HFFc6 (cell line): ENCODE measurements at places on chromosomes 11 and 22. TPM values are rescaled to one million over a fixed set of nuclear protein-coding genes. Genes with fewer than 3 reads are reported as not detected.
A peak's percentile ranks its signal among the peaks of the same experiment; 100 is the strongest.

- DNase-seq: no peak
Observed at GRCh38 chr11:106728379-106728778, 289.9 kb downstream of the GUCY1A2 start.

LMNTD2 gene
- 0.74 to 1.7 TPM (median 1.1 TPM) in 3 replicates for total RNA-seq

DNA sequence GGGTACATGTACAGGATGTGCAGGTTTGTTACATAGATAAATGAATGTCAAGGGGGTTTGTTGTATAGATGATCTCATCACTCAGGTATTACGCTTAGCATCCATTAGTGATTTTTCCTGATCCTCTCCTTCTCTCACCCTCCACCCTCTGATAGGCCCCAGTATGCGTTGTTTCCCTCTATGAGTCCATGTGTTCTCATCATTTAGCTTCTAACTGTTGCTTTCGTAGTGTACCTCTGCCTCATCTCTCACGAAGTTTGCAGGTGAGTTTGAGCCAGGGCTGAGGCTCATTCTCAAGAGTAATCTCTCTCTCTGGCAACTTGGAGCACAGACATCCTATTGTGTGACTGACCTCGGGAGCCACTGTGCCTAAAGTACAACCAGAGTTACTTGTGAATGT is 4.7 kb upstream of the HBE1 start:
- DNase-seq: no peak

ZNF215 gene
- total RNA-seq: 4.3 to 6.3 TPM (median 5.4 TPM) in 3 replicates

GRCh38 chr22:37328017-37328416 is 45.7 kb downstream of the CYTH4 start:
- DNase-seq: peak; percentile 93

F2 gene
- total RNA-seq: not detected in 3 replicates

DNA sequence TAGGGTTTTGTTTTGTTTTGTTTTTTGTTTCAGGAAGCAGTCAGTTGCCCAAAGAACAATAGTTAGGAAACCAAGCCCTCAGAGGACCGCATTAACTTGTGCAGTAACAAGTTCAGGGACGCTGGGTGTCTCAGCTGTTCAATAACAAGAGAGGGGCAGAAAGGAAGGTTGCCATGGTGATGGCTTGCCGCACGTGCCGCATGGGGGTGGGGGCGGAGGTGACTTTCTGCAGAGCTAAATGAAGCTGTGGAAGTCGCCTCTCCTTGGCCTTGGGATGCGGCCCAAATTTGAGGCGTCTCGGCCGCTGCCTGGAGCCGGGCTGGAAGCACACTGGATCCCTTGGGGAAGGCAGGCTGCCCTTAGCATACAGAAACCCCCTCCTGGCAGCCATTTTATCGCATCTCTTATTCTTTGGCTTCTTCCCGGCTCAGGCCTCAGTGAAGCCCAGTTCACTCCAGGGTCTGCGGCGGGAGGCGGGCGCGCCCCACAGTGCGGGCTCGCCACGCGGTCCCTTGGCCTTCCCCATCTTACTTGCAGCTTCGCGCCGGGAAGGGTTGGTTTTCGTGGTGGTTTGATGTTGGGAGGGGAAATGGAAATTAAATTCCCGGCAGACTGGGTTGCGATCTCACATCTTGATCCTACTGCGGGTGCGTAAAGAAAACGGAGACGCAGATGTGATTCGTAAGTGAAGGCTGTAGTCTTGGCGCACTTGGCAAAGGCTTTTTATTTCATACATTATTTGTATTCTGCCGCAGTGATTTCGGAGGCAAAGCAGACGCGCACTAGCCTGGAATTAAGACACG is 94.3 kb downstream of the SLC17A6 start:
- DNase-seq: no peak

TMPRSS6 gene
- total RNA-seq: not detected in 2 replicates

DNA sequence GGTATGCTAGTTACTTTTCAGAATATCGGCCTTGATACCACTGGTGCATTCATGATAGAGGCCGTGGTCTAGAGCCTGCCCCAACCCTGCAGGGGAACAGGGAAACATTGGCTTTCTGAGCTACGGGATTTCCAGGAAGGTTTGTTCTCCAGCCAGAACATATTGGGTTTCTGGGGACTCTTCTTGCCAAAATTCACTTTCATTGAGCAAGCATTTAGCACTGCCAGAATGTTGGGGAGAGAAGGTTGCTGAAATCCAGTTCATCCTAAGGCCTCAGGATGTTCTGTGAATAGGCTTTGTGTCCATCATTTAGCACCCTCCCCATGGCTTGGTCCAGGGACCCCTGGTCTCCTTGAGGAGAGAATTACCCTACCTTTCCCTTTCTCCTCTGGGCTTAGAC is 36.7 kb downstream of the DRG1 start:
- DNase-seq: no peak

- DNase-seq: no peak
Observed at GRCh38 chr11:37747121-37747520, 1149.1 kb upstream of the RAG2 start.

GRCh38 chr22:46753360-46753759 is 9.1 kb upstream of the TBC1D22A start:
- no peak for DNase-seq

GRCh38 chr11:11973361-11973800 is 35.0 kb downstream of the DKK3 start:
- DNase-seq: peak; percentile 68

DNA sequence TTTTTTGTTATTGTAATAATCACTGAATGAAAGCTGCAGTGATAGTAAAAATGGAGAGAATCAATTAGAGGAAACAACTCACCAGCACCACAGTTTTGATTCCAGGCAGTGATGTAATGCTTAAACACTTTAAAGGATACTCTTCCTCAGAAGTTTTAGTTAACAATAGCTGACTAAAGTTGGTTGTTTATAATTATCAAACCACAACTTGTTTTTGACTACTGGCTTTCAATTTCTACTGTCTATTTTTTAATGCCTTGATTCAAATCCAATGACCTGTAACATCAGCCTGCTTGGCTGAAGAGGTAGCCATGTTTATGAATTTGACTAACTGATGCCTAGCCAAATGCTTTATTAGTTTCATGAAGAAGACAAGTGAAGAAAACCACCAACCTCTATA is 18.2 kb upstream of the CASP12 start:
- DNase-seq: no peak

GRCh38 chr11:131684111-131685060 is 314.0 kb downstream of the NTM start:
- DNase-seq: no peak

DNA sequence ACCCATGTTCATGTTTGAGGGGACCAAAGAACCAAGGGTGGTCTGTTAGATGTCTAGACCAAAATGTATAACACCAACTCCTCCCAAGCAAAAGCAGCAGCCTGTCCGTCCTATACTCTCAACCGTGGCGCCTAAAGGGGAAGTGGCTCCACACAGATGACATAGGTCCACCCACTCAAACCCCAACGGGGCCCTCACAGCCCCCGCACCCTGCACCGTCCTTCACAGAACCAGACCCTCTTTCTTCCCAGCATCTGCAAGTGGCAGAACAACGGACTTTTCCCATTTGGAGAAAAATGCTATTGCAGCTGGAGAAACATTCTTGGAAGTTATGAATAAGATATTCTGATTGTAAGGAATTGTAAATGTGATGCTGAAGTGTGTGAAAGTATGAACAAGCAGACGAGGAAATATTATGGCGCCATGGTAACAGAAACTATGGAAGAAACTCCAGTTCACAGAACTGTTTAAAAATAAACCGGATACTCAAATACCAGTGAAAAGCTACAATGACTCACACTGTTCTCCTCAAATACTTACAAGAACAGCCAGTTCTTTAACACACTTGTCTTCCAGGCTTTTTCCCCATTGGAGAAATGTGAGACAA is 76.5 kb upstream of the ARFGAP3 start:
- DNase-seq: peak; percentile 96

- DNase-seq: peak; percentile 52
Observed at GRCh38 chr11:119338318-119338890, 2.3 kb downstream of the C1QTNF5 start.

- DNase-seq: peak; percentile 60
Observed at GRCh38 chr11:76783896-76784813, 999 bp downstream of the TSKU start.

C2CD2L gene
- total RNA-seq: 10.9 to 14.6 TPM (median 11.6 TPM) in 3 replicates

DNA sequence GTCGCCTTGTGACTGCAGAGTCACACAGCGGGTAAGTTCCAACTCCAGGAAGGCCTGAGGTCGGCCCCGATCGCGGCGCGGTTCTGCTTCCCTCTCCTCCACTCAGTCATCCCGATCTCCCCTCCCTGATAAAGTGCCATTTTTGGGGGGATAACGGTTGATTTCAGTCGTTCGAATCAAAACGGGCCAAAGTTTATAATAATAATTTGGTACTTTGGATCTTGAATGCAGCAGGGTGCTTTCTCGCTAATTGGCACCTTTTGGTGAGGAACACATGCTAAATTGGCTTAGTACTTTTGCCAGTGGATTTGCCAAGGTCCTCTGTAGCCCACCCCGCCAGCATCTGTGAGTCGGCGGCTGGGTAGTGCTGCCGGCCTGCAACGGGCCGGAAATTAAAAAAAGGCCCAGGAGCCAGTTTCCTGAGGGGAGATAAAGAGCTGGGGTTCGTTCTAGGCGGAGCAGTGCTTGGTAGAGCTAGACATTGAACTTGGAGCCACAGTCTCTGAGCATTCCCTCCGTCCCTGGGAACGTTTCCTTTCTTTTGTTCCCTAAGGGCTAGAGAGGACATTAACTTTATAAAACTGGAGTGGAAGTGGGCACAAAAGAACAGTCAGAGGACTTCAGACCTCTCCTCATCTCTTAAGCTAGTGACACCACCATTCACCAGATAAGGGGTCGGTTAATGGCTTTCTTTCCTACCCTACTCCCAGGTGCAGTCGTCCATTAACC is 997 bp downstream of the UBE2L3 start:
- no peak for DNase-seq

- no peak for DNase-seq
Observed at GRCh38 chr22:43537019-43537585, 125.3 kb downstream of the MPPED1 start.

- DNase-seq: no peak
Observed at GRCh38 chr11:34314936-34315335, 42.9 kb downstream of the ABTB2 start.

DNA sequence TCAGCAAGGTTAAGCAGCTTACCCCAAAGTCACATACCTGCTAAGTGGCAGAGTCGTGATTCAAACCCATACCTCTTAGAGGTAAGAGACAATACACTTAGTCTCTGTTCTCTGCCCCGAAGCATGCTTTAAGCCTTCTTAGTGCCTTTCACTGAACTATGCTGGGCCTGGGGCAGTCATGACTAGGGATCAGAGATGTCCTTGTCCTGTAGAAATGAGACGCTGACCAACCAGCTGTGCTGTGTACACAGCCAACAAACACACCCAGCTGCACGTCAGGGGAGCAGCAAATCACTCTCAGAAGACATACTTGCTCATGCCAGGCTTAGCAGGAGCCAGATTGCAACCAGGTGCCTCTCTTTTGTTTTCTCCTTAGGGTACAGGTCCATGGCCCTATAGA is 255.7 kb downstream of the BUD13 start:
- no peak for DNase-seq

DNA sequence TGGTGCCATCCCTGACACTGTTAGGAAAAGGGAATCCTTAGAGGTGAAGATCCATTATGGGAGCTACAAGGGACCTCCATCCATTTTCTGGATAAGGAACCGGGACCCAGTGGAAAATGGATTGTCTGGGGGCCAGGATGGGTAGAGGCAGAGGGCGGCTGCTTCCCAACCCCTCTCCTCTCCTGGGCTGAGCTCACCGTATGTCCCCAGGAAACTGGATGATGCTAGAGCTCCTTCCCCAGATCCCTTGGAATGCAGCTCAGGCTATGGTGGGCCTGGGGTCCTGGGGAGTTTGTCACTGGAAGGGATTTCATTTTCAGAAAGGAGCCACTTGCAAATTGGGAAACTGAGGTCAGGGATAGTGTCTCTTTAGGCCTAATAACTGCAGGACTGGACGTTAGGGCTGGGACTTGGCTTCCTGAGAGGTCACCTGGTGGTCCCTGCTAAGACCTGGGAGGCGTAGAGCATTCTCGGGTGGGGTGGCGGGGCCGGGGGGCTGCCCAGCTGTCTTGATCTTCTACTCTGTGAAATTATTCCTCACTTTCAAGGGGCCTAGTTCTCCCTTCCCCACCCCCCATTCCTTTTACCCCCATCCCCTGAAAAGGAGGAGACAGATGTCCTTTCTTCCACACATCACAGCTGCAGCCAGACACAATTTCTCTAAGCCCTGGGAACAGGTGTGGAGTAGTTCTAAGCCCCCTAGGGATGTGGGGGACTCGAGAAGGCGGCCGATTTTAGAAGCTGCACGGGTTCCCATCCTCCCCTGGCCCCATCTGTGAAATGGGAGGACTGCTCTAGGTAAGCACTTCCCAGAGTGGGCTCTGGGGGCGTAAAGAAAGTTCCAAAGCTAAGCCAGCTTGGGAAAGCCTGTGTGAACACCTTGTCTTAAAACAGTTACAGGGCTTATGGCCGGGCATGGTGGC is 99.8 kb downstream of the PKNOX2 start:
- no peak for DNase-seq

DNA sequence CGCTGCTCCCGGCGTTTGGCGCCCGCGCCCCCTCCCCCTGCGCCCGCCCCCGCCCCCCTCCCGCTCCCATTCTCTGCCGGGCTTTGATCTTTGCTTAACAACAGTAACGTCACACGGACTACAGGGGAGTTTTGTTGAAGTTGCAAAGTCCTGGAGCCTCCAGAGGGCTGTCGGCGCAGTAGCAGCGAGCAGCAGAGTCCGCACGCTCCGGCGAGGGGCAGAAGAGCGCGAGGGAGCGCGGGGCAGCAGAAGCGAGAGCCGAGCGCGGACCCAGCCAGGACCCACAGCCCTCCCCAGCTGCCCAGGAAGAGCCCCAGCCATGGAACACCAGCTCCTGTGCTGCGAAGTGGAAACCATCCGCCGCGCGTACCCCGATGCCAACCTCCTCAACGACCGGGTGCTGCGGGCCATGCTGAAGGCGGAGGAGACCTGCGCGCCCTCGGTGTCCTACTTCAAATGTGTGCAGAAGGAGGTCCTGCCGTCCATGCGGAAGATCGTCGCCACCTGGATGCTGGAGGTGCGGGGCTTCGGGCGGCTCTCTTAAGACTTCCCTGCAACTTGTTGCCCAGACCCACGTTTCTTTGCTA is at the start of gene CCND1:
Gene CCND1, plus strand, starts transcription at position 162 of the 587 bp plus-strand sequence. Its CDS starts 158 bp downstream, at position 320.
- peak; percentile 95 for DNase-seq

DNA sequence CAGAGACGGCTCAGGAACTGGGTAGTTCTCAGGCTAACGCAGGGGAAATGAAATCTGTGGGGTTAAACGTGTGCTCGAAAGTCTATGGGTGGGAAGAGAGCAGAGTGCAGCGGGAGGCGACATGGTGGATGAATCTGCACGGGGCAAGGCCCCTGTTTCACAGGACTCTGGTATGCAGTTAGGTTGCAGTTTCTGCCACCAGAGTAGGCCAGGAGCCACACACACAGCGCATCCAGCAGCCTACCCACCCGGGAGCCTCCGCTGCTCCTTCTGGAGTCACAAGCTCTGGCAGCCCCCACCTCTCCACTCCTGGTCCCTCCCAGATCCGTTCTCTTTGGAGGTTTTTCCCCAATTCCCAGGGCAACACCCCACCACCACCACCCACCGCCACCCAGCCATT is 27.0 kb downstream of the SPATA19 start:
- DNase-seq: no peak

OR56A1 gene
- not detected in 3 replicates for total RNA-seq

DNA sequence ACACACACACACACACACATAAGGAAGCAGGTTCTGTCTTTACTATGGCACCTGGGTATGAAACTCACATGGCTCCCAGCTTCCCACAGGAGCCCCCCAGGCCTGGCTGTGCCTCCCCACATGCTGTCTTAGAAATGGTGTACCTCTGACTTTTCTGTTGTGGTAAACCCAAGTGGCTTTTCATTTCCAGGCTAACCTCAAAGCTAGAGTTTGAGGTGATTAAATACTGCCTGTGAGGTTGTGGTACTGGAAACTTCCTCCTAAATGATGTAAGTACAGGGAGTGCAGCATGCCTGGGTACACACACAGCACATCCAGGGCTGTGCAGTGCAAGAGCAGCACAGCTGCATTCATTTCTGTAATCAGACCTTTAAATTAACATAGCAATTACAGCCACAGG is 34.4 kb downstream of the ME3 start:
- no peak for DNase-seq
